Activated CD8-positive, alpha-beta memory T cell treated with anti-CD3 and anti-CD28 coated beads for 1 hour (primary cell): ENCODE measurements at places on chromosomes 12 and 14.

- DNase-seq = no peak
These were observed 79.9 kb downstream of the NEDD1 start for GRCh38 chr12:96986883-96987523.

DNA sequence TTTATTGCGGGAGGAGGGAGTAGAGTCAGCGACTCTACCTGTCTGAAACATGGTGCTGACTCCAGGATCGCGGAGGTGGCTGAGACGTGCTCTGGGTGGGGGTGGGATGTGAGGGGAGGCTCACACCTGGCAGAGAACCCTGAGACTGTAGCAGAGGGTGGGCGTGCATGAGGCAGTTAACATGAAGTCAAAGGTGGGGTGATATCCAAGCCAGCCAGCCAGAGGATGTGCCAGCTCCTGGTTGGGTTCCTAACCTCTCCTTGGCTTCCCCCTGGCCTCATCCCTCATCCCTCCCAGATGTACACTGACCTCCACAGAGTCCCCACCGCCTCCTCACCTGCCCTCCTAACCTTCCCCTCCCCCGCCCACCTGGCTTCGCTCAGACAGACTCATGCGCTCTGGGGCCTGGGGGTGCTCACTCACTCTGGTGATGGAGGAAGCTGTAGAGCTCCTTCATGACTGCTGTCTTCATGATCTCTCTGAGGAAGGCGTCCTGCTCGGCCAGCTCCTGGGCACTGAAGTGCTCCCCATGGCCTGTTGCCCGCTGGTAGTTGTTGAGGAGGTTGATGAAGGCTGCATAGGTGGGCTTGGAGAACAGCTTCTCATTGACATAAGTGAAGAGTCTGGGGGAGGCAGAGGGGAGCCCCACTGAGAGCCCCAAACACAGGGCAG is 9.3 kb downstream of the ENDOU start:
- no peak for DNase-seq

- no peak for DNase-seq
These were observed 33.0 kb downstream of the IQSEC3 start for GRCh38 chr12:99605-100004.

- no peak for DNase-seq
These were observed 21.6 kb upstream of the NR4A1 start for GRCh38 chr12:52029685-52030084.

GRCh38 chr12:13278249-13278787 is 81.8 kb downstream of the EMP1 start:
- DNase-seq = peak; percentile 45

DNA sequence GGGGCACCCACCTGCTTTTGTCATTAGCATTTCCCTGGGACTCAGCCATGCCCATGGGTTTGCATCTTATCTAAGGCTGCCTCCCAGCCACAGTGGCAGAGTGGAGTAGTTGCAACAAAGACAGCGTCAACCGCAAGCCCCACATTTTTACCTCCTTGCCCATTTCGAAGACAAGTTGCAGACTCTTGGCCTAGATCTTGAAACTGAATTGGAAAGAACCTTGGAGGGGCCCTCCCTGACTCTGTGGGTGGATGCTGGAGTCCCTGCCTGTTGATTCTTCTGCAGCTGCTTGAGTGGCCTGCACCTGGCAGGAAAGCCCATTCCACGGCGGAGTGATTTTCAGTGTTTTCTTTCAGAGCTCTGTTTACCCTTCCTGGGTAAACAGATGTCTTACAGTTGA is 309.0 kb downstream of the VRK1 start:
- DNase-seq = no peak

DNA sequence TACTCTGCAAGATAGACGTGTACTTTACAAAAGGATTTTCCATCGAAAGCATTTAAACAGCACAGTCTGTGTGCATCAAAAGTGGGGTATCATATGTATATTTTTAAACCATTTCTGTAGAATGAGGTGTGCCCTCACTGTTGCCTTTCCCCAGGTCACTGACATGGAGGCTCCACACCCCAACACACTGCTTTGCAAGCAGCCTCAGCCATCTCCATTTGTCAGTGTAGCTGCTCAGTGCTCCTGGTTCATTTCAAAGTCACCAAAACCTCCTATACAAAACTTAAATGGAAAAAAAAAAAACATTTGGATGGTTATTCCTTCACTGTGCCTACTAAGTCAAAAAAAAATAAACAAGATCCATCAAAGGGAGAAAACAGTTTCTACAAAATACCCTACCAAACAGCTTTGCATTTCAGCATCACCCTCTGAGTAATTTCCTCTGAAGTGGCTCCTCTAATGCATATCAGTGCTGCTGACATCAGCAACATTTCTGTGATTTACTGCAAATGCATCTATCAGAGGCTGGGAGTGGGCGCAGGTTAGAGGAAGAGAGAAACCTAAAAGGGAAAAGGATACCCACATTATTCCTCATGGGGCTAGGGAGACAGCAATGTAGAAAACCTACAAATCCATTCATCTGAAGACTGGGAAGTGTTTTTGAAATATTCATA is 46.0 kb downstream of the KCNK10 start:
- no peak for DNase-seq

- no peak for DNase-seq
These were observed 18.1 kb upstream of the MAPKAPK5 start for GRCh38 chr12:111823891-111824290.

DNA sequence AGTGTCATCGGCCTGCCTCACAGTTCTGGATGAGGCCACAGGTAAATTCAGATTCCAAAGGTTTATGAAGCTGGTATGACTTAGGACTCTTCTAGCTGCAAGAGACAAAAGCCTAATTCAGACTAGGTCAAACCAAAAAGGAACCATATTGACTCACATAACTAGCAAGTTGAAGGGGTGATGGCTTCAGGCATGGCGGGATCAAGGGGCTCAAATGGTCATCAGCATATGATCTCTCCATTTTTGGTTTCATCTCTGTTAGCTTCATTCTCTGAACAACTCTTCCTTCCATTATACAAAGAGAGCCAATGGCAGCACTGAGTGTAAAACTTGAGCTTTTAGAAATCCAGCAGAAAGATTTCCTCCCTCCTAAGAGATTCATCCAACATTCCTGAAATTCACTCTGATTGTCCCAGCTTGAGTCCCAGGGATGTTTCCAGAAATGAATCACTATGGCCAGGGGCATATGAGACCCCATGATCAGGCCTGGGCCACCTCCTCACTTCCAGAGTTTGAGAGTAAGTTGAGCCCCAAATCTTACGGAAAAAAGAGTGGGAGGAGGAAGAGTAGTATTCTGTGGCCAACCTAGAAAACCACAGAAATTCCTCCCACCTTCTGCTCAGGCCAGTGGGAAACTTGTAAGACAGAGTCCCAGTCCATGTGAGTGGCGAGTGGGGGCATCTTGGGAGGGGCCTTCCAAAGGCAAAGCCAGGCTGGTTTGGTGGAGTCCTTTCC is 2.0 kb upstream of the MAP1LC3B2 start:
- DNase-seq = no peak

GRCh38 chr12:26428420-26428819 is 233.0 kb downstream of the SSPN start:
- DNase-seq = no peak

DNA sequence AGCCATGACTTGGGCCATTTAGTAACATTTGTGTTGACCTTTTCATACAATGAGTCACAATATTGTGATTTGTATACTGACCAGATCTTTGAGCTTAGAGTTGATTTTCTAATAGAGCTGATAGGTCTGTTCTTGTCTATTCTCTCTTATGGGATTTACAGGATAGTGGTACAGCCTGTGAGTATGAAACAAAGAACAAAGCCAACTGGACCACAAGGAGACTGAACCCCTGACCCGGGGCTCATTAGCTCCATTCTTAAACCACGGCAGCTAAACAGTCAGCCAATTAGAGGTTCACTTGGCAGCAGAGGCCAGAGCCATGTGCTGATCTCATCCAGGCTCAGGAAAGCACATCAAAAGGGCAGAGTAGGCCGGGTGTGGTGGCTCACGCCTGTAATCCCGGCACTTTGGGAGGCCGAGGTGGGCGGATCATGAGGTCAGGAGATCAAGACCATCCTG is 59.1 kb upstream of the GNPNAT1 start:
- DNase-seq = no peak

- no peak for DNase-seq
These were observed 244.1 kb downstream of the AEBP2 start for GRCh38 chr12:19683178-19683927.

DNA sequence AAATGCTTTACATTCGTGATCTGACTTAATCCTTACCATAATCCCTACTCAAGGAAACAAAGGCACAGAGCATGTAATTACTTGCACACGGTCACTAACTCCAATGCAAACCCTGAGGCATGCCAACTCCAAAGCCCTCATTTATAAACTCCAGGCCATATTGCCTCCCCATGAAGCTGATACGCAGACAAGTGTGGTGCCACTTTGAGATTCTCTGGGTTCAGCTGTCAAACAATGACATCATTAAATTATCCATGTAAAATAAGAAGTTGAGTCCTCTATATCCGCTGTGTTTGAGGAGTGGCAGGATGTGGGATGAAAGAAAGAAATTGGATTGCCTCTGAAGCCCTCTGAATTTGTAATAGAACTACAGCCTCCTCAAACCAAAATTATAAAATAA is 62.8 kb downstream of the ANO4 start:
- DNase-seq = no peak
